ENCODE measurements at places on chromosomes 4 and X. TPM values are rescaled to one million over a fixed set of nuclear protein-coding genes. Genes with fewer than 3 reads are reported as not detected.

The GPRASP2 gene
- total RNA-seq: 3.4 TPM

The PABPC5 gene
- 0.22 TPM for total RNA-seq

DNA sequence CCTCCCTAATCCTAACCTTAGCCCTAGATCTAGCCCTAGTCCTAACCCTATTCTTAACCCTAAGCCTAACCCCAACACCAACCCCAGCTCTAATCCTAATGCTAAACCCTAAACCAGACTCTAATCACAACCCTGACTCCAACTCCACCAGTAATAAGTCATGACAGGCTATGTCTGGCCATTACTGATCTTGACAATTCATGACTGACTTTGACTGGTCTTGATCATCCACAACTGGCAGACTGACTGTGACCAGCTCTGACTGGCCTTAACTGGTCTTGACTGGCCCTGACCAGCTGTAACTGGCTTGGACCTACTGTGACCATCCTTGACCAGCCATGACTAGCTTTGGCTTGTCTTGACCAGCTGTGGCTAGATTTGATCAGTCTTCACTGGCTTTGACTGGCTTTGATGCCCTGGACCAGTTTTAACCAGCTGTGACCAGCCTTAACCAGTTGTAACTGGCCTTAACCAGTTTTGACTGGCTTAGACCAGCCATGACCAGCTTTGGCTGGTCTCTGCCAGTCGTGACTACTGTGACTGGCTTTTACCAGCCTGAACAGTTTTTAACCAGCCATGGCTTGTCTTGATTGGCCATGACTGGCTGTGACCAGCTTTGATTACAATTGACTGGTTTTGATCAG lies 68.4 kb downstream of the RLIM start:
- DNase-seq: no peak

GRCh38 chrX:130280901-130281300 lies 12.2 kb upstream of the ZNF280C start:
- no peak for DNase-seq

The MAGEA12 gene
- total RNA-seq: not detected

DNA sequence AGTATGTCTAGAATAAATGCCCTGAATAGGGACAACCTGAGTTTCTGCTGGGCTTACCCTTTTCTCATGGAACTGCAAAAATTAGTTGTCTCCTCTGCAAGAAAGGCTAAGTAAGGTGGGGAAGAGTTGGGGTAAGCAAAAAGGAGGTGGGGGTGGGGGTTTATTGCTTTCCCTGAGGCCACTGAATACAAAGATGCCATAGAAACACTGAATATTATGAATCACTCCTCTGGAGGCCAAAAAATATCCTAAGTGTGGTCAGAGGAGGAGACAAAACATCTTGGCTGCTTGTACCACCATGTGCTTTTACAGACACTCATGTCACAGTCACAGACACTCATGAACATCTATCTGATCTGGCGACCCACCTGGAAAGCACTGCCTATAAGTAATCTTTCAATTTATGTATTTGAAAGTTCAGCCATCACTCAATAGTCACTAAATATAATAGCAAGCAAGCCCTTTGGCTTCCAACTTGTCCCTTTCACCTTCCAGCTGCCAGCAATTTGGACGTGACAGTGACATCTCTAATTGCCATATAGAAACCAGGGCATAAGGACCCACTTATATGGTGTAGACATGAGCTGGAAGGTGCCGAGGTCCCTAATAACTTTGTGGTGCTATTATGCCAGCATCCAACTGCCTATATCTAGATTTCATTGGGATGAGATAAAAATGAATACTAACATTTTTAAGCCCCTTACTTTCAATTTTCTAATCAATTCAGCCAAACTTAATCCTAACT lies 122.7 kb upstream of the CBR4 start:
- DNase-seq: no peak

DNA sequence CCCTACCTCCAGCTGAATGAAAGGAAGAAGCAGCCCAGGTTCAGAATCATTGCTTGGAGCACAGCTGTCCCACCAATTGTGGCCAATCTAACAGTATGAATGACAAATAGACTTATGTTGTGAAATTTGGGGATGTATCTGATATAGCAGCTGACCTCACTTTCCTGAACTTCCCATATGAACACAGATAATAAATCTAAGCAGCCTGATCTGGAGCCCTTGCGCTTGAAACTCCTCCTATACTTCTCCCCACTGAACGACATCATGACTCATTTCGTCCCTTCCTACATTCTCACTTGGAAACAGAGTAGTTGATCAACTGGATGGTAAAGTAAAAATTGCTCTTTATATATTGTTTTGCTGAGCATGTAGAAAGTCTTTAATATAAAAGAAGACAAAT lies 24.2 kb upstream of the AMELX start:
- no peak for DNase-seq

DNA sequence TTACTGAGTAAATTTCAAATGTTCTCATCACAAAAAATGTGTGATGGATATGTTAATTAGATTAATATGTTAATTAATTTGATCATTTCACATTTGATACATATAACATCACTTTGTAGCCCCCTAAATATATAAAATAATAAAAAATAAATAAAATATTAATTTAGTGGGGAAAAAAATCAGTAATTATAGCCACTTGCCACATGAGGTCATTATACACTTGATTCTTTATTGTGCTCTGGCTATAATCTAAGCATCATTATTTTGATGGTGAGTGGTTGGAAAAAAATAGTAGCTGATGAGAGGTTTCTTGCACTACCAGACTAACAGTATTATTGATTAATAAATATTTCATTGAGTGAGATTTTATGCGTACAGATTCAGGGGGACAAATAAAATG lies 57.4 kb downstream of the DCK start:
- DNase-seq: no peak

The KLHL13 gene
- 3.2 TPM for total RNA-seq

The SPOCK3 gene
- not detected for total RNA-seq

The ARSD gene
- total RNA-seq: 34.3 TPM

DNA sequence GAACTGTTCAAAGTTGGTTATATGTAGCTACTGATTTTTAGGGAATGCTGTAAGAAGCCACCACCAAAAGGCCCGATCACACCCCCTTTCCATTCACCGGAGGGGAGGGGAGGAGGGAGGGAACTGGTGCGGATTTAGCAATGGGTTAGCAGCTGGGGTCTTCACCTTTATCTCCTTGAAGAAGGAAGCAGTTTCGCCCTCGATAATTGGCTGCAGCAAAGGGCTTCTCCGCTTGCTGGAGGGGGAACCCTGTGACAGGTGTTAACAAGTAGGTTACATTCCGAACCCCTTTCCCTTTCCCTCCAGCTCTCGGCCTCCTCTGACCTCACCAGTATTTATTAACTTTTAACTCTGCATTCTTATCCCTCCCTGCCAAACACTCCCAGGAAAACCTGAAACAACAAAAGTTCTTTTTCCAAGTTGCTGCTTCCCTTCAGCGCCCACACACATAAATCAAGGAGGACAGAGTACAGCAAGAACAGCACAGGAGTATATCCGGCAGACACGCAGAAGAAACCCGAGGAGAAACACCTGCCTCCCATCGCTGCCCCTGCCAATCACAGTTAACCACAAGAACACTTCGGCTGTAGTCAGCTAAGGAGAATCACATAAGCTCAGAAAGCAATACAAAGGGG lies 39.8 kb upstream of the NAP1L5 start:
- no peak for DNase-seq

The ASIC5 gene
- total RNA-seq: not detected

GRCh38 chr4:103443324-103443723 lies 245.2 kb upstream of the CENPE start:
- DNase-seq: no peak

The NSUN7 gene
- total RNA-seq: 0.37 TPM

- no peak for DNase-seq
Measured at GRCh38 chr4:3062471-3062870, 11.9 kb downstream of the HTT-AS start.

GRCh38 chr4:165971933-165972332 lies 98.9 kb downstream of the TLL1 start:
- no peak for DNase-seq

- no peak for DNase-seq
Measured at GRCh38 chr4:169234137-169234855, 36.5 kb downstream of the SH3RF1 start.

- no peak for DNase-seq
Measured at GRCh38 chr4:41281038-41281634, 24.4 kb downstream of the UCHL1 start.

DNA sequence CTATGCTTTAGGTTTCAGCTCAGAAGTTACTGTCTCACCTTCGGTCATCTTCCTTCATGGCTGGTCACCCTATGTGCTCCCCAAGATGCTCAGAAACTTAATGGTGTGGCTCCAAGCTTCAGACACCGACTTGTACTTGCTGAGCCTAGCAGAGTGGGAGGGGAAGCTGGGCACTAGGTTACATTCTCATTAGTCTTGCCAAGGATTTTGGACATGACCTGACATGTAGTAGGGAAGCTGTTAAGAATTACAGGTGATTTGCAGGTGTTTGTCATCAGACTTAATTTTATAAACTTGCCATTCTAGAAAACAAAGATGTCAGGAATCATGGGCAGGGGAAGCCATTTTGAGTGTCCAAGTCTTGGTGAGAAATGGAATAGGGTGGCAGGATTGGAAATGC lies 72.4 kb downstream of the CCNG2 start:
- DNase-seq: no peak

DNA sequence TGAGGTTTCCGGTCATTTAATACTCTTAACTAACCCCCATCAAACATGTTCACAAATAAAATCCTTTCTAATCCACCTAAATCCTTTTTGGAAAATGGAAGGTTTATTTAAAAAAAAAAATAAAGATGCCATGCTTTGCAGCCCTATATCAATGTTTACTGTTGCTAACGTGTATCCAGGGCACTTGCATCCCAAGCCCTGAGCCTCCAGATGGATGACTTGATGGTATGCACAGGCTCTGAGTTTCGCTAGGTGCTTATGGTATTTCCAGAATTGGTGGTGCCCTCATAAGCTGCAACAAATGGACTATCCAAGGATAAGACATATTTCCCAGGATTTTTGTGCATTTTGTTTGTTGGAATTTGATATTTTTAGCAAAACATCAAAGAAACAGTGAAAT lies 257.7 kb downstream of the PRDM5 start:
- no peak for DNase-seq

The SLC10A4 gene
- 0.22 TPM for total RNA-seq

DNA sequence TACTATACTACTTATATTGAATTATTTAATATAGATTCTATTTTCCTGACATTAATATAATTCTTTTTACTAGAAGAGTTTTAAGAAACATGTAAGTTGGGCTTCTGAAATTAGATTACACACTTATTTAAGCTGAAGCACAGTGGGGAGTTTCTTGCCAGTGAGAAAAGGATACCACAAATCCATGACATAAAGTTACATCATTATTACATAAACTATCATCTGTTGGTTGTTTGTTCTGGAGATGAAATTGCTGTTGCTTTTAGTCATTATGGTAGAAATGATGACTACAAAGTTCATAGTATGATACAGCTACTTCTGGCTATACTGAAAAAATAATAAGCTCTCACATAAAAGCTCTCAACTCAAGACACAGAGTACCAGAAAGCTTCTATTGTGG lies 880.4 kb downstream of the PCDH18 start:
- no peak for DNase-seq

- no peak for DNase-seq
Measured at GRCh38 chrX:130083656-130084382, 26.5 kb downstream of the ELF4 start.

The XK gene
- total RNA-seq: 1.8 TPM

GRCh38 chr4:8676676-8677075 lies 84.1 kb downstream of the CPZ start:
- no peak for DNase-seq

- no peak for DNase-seq
Measured at GRCh38 chr4:105343146-105343931, 130.5 kb downstream of the PPA2 start.

The MAGEA1 gene
- not detected for total RNA-seq

- DNase-seq: no peak
Measured at GRCh38 chr4:48247878-48248558, 21.6 kb downstream of the TEC start.

The CTAG1A gene
- not detected for total RNA-seq

The NXF3 gene
- total RNA-seq: 1.8 TPM

All from right lobe of liver (tissue), 6 donors.